ENCODE measurements at places on chromosomes 2 and 18. TPM values are rescaled to one million over a fixed set of nuclear protein-coding genes. Genes with fewer than 3 reads are reported as not detected.

NAB1 gene
- total RNA-seq: 44.2 TPM

ERICH2 gene
- total RNA-seq: not detected

SNED1 gene
- total RNA-seq: 127 TPM

UPP2 gene
- not detected for total RNA-seq

All from osteoblast (primary cell).